ENCODE measurements at places on chromosomes 6 and 20.
A peak's percentile ranks its signal among the peaks of the same experiment; 100 is the strongest.

GRCh38 chr20:34945315-34946077 lies 10.1 kb downstream of the GSS start:
- DNase-seq: no peak

DNA sequence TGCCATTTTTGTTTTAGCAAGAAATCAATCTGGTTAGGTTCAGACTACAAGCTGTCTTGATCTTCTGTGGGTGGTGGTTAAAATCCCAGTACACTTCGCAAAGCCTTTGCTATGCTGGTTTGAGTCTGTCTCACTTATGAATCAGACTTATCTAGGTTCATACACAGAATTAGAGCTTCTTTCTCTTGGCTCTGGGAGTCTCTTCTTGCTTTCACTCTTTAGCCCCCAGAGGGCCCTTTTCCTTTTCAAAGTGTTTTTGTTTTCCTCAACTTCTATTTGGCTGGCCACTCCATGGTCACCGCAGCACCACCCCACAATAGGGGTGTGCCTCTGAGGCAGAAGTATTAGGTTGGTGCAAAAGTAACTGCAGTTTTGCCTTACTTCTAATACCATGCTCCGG lies 21.3 kb downstream of the ECI2 start:
- DNase-seq: no peak

- DNase-seq: no peak
Measured at GRCh38 chr6:150910561-150910960, 45.1 kb downstream of the MTHFD1L start.

GRCh38 chr6:12222405-12223366 lies 67.5 kb upstream of the EDN1 start:
- no peak for DNase-seq

DNA sequence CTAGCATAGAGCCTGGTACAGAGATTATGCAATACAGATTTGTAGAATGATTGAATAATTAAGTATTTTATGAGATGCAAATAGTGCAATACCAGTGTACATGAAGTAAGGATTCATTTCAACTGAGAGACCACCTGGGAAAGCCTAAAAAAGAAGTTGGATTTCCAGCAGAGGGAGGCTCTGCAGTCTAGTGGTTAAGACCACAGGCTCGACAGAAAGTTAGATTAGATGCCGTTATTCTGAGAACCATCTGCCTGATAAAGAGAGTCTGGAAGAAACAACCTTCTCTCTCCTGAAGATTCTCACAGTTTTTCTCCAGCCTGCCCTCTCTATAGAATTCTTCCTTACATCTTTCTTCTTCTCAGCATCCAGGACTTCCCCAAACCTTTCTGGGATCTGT lies 13.6 kb upstream of the TNFRSF21 start:
- no peak for DNase-seq

- peak; percentile 75 for DNase-seq
Measured at GRCh38 chr20:4973330-4974097, 27.8 kb downstream of the SLC23A2 start.

DNA sequence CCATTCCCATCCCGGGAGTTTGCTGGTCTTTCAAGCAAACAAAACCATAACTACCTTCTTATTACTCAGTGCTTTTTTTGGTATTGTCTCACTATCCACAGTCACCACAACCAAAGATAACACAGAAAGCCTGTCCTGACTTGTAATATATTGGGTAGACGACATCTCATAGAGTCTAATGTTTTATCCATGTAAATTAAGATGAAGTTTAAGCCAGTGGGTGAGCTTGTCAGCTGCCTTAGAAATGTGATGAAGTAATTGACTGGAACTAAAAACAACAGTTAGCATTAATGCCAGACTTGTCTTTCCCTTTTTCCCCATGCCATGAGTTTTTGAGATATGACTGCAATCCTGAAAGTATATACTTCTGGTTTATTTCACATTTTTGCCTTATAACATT lies 282.7 kb upstream of the PRDM1 start:
- no peak for DNase-seq

DNA sequence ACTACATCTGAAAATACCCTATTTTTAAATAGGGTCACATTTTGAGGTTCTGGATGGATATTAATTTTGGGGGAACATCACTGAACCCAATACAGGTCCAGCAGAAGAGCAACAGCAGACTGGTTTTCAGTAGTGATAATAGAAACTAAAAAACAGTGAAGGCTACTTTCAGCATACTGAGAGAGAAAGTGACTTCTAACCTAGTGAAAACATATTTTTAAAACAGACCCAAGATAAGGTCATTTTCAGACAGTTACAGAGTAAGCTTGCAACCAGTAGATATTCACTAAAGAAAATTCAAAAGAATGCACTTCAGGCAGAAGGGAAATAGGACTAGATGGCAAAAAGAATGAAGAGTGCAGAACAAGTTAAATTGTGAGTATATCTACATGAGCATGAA lies 42.0 kb upstream of the TMEM244 start:
- no peak for DNase-seq

DNA sequence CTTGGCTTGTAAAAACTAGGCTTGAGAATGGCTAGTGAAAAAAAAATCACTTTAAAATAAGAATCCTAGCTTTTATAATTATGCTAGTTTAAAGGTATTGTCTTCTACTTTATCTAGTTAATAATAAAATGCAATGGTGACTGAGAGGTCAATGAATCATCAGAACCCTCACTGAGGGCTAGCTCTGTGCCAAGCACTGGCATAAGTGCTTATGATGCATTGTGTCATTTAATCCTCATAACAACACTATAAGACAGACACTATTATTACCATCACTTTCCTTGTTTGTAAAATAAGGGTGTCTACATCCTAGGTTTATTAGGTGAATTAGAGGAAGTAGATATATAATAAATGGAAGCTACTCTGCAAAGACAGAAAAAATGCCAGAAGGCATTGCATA lies 144.3 kb downstream of the F13A1 start:
- no peak for DNase-seq

- no peak for DNase-seq
Measured at GRCh38 chr6:87815449-87815848, 113.4 kb upstream of the AKIRIN2 start.

DNA sequence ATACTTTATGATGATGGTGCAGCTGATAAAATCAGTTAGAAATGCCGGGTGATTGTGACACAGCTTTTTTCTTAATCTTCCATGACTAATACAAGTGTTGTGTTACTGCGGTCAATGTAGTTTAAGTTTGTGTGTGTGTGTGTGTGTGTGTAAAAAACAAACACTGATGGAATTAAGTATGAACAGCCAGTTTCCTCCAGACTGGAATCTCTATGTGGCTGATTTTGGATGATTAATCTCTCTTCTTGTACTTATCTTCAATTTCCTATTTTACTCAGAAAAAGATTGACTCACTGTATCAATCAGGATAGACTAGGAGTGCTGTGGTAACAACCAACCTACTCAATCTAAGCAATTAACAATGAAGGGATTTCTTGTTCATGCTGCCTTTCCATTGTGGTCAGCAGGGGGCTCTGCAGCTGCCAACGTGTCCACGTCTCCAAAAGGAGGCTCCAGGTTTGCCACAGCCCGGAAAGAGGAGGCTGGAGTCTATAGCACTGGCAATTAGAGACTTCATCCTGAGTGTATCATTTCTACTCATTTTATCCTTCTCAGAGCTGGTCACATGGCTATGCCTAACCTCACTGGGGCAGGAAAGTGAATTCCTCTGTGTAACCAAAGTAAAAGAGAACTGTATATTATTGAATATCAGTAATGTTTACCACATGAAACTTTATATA lies 107.7 kb downstream of the CD109 start:
- DNase-seq: peak; percentile 11

DNA sequence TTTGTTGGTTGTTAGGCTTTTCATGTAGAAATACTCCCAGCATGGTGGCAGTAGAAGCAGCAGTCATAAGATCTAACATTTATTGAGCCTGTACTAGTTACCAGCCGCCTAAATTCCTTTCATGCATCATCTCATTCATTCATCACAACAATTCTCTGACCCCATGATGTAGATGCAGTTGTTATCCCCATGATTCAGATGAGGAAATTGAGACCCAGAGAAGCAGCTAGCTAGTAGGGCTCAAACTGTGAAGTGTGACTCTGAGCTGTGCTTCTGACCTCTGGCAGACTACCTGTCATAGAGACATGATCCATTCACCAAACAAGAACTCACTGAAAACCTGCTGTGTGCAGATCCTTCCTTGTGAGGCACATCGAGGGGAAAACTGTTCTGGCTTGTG lies 16.9 kb downstream of the RREB1 start:
- DNase-seq: no peak

DNA sequence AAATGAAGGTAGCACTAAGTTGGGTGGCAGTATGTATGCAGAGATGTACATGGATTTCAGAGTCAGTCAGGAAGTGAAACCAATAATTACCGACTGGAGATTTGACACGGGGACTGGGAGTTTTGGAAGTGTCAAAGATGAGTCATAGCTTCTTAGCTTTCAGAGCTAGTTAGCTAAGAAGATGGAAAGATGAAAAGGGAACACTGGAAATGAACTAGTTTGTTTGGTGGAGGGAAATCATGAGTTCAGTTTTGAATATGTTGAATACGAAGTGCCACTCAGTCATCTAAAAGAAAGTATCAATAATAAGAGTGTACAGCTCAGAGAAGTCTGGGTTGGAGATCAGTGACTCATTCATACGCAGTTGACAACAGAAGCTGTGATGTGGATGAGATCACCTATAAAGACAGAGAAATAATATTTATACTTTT lies 7.5 kb downstream of the ESF1 start:
- no peak for DNase-seq

DNA sequence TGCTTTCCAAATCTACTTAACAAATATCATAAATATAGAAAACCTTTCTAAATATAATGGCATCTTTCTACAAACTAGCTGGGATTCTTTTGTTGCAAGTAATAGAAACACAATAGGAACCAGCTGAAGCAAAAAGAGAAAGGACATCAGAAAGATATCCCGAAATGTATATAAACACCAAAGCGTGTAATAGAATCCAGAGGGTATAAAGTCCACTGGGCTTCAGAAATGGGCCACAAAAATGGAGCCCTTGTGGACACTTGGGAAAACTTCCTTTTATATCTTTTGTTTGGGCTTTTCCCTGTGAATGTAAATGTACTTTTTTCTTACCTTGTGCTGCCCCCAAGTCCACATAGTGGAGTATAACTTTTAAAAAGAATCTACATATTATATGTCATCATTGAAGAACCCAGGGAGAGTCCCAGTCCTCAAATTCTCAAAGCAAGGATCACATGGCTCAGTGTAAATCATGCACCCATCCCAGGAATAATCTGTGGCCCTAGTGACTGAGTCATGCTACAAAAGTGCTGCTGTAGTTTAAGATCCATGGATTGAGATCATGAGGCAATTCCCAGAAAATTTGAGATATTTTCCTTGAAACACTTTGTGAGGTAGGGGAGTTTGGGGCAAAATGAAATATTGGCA lies 457.0 kb downstream of the EPM2A start:
- no peak for DNase-seq

- DNase-seq: peak; percentile 73
Measured at GRCh38 chr20:35368666-35369423, 42.9 kb downstream of the UQCC1 start.

- peak; percentile 60 for DNase-seq
Measured at GRCh38 chr6:81751388-81752083, 945 bp downstream of the TENT5A start.

GRCh38 chr6:73632346-73632745 lies 21.4 kb downstream of the SLC17A5 start:
- DNase-seq: no peak

- DNase-seq: no peak
Measured at GRCh38 chr6:49527320-49527719, 23.1 kb upstream of the C6orf141 start.

Measured in KBM-7 (cell line).